Amniotic epithelial cell (primary cell): ENCODE measurements at places on chromosomes 5 and 9.
A peak's percentile ranks its signal among the peaks of the same experiment; 100 is the strongest.

DNA sequence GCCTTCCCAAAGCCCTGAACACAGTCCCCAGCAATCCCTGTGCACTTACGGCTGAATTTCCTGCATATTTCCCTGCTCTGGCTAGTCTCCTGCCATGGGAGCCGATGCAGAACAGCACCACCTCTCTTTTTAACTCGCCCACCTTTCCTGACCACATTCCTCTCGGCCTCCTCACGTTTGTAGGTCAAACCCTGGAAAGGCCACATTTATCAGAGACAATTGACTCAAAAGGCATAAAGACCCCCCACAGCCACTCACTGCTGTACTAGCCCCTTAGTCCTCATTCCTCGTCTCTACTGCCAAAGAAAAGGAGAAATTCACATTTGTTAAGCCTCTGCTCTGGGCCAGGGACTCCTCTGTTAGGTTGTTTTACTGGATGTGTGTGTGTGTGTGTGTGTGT lies 43.6 kb downstream of the ENC1 start:
- no peak for DNase-seq

DNA sequence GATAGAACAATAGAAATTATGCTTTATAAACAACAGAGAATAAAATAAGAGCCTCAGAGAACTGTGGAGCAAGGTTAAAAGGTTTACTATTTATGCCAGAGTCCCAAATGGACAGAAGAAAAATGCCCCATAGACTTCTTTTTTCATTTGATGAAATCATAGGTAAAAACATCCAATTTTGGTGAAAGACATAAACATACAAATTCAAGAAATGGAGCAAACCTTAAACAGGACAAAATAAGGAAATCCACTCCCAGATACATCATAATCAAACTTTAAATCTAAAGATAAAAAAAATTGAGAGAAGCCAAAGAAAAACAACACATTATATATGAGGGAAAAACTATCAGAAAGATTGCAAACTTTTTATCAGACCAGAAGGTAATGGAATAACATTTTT lies 182.8 kb downstream of the GADD45G start:
- DNase-seq: no peak

- DNase-seq: no peak
Observed at GRCh38 chr5:41935544-41935943, 10.5 kb downstream of the FBXO4 start.

- DNase-seq: peak; percentile 2
Observed at GRCh38 chr9:104608336-104608735, 2.9 kb upstream of the OR13C2 start.

DNA sequence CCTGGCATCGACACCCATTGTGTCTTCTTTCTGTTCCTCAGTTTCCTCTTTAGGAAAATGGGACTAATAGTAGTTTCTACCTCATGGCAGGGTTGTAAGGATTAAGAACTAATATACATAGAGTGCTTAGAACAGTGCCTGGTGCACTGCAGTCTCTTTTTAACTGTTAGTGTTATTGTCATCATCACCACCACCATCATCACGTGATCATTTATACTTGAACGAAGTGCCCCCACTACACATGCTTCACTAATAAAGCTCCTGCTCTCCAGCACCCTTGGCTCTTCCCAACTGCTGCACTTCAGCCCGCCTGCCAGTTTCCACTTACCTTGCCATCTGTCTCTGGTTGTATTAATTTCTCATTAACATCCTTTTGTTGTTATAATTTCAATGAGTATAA lies 35.8 kb upstream of the MAST4 start:
- DNase-seq: no peak

- no peak for DNase-seq
Observed at GRCh38 chr5:141704782-141705297, 22.8 kb upstream of the ARAP3 start.

DNA sequence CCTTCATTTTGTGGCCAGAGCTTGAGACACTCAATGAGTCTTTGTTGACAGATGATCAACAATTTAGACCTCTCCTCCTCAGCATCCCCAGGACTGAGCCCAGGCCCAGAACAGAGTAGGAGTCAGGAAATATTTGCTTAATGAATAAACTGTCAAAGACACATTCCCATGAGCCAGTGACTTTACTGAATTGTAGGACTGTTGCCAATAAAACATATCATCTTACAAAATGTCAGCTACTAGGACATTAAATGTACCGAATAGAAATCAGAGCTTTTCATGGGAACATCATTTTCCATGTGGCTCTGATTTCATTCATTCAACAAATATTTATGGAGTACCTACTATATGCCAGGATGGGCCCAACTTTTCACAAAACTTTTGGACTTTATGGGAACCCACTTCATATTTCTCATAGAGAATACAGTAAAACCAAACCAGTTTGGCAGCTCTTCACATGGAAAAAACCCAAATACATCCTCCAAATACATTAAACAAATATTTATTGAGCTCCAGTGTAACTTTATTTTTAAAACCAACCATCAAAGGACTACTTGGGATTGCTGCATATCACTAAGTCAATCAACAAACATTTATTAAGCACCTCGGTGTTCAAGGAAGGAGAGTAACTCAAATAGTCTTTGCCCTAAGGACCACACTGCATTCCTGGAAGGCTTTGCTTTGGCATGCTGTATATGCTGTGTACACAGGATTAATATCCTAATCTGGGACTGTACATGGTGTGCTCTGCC lies 11.4 kb downstream of the VDAC1 start:
- DNase-seq: no peak

GRCh38 chr9:911005-911404 lies 65.5 kb upstream of the DMRT3 start:
- no peak for DNase-seq
